ENCODE measurements at places on chromosomes 1 and 21. TPM values are rescaled to one million over a fixed set of nuclear protein-coding genes. Genes with fewer than 3 reads are reported as not detected.

GRCh38 chr1:111990026-111990877 lies 784 bp upstream of the KCND3 start:
- no peak for DNase-seq

The DENND2C gene
- 5.9 TPM for total RNA-seq

The HPCAL4 gene
- not detected for total RNA-seq

GRCh38 chr1:107952989-107953388 lies 12.0 kb downstream of the VAV3 start:
- DNase-seq: no peak

The CAPN8 gene
- total RNA-seq: 41.3 TPM

The IL10 gene
- 4.3 TPM for total RNA-seq

- no peak for DNase-seq
Observed at GRCh38 chr1:245972476-245972875, 534.6 kb downstream of the SMYD3 start.

DNA sequence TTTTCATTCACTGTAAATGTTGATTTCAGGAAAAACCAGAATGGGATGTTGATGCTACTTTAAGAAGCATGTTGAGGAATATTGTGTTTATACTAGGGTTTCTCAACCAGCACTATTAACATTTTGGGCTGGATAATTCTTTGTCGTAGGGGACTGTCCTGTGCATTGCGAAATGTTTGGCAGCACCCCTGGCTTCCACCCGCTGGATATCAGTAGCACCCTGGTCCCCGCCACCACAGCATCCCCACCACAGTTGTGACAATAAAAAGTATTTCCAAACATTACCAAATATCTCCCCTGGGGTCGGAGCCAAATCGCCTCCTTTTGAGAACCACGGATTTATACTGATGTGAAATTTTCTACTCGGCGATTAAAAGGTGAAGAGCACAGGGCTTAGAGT lies 41.9 kb downstream of the BTG3 start:
- DNase-seq: no peak

The SFPQ gene
- total RNA-seq: 249 TPM

The CDA gene
- total RNA-seq: 0.98 TPM

- peak; percentile 93 for DNase-seq
Observed at GRCh38 chr21:40923407-40923806, 76.4 kb upstream of the DSCAM start.

GRCh38 chr1:1489231-1489630 lies 17.7 kb downstream of the ATAD3B start:
- DNase-seq: no peak

DNA sequence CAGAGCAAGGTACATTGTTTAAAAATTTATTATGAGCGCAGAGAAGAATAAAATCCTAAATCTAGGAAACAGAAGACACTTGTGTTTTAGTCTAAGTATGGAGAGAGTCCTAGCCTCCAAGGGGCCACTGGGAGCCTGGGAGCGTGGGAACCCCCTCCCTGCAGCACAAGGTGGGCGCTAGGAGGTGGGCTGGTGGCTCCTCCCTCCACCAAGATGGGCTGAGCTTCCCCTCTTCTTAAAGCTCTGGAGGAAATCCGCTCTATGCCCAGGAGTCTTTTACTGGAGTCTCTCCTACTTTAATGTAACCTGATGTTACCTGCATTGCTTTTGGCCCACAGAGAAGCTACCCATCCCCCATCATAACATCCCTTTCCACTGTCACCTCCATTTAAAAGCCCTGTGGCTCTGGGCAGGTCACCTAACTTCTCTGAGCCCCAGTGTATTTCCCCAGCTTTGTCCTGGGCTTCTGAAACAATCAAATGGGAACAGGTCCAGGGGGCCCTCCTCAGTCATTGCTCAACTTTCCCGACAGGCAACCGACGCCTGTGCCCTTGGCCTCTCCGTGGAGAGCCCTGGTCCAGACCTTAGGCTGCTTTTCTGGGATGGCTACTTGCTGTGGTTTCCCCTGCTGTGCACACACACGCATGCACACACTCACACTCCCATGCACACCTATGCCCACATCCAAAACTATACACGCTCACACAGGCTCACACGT lies 181.5 kb downstream of the NPHP4 start:
- no peak for DNase-seq

DNA sequence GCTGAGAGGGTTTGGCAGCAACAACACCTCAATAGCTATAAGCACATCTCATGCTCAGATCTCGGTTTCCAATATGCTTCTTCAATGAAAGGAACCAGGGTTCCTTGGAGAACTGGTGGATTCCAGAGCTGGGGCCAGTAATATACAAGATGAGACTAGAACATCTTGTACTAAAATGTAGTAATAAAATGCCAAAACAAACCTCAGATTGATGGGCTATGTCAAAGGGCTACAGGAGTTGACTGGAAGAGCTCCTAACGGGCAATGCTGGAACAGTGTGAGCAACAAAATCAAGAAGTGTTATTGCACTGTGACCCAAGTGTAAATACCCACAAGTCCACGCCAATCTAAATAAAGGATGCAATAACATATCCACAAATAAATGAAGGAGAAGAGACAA lies 26.1 kb upstream of the SLC19A1 start:
- no peak for DNase-seq

Data from breast epithelium (tissue), 4 donors.